Fibroblast of mammary gland (primary cell): ENCODE measurements at places on chromosomes 12 and 14.

DNA sequence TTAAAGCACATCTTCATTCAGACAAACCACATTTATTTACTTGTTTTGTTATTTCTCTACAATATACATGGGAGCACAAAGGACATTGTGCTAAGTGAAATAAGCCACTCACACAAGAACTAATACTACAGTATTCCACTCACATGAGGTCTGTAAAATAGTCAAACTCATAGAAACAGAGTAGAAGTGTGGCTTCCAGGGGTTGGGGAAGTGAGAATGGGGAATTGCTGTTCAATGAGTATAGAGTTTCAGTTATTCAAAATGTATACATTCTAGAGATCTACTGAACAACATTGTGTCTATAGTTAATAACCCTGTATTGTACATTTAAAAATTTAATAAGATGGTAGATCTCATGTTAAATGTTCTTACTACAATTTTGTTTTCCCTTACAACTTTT, 88.8 kb downstream of the ATXN7L3B start:
- DNase-seq, result no peak

DNA sequence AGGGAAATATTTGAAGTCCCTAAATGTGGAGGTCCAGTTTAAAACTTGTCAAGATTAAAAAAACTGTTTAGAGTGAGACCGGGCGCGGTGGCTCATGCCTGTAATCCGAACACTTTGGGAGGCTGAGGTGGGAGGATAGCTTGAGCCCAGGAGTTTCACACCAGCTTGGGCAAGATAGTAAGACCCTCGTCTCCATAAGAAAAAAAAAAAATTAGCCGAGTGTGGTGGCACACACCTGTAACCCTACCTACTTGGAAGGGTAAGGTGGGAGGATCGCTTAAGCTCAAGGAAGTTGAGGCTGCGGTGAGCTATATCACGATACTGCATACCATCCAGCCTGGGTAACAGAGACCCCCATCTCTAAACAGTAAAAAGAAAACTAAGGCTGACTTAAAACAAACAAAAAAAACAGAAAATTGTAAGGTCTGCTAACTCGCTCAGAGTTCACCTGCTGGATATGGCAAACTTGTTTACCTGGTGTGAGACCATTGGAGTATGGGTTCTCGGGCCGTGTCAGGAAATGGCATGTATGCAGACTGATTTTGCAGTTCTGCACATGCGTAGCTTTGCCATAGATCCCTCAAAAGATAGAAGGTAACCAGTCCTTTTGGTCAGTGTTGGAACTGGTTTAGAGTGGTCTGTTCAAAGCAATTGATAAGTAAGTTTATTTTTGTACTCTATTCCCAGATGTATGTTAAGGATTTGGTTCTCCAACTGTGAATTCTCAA, 2.1 kb downstream of the RNF10 start:
- no peak for DNase-seq

DNA sequence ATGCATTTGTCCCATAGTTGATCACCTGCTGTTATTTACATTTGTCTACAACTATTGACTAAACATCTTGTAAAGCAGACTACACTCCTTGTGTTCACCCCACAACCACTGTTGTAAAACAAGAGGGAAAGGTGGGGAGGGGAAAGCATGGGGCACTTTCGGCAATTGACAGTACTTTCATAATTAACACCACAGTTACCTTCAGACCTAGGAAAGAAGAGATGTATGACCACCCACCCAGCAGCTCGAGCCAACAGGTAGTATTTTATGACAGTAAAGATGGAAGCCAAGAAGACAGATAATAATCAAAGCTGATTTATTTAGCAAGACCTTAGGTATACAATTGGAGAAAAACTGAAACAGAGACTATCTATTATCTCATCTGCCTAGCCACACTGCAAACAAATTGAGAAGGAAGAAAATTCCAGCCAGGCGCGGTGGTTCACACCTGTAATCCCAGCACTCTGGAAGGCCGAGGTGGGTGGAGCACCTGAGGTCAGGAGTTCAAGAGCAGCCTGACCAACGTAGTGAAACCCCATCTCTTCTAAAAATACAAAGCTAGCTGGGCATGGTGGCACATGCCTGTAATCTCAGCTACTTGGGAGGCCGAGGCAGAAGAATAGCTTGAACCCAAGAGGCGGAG, 11.2 kb downstream of the HECTD4 start:
- DNase-seq, result no peak

GRCh38 chr14:72516936-72517700, 376.8 kb downstream of the DPF3 start:
- peak; percentile 89 for DNase-seq

GRCh38 chr14:81555051-81555450, 21.4 kb upstream of the SEL1L start:
- no peak for DNase-seq

DNA sequence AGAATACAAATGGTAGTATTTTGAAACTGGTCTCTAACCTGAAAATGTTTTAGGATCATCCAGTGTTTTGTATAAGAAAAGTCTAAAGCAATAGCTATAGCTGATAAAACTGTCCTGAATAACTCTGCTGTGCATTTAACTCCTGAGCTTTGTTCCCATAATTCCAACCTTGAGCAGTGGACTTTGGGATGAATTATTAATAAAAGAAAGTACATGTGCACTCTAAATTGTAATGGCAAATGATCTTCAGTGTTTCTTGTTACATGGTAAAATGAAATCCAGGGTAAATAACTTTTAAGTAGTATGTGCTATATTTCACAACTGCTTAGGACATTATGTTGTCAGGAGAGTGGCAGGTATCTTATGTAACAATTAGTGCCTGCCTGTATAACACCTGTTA, 345.6 kb downstream of the SLC16A7 start:
- no peak for DNase-seq

- DNase-seq, result no peak
These were observed 246.8 kb upstream of the DAAM1 start for GRCh38 chr14:58941629-58942028.

DNA sequence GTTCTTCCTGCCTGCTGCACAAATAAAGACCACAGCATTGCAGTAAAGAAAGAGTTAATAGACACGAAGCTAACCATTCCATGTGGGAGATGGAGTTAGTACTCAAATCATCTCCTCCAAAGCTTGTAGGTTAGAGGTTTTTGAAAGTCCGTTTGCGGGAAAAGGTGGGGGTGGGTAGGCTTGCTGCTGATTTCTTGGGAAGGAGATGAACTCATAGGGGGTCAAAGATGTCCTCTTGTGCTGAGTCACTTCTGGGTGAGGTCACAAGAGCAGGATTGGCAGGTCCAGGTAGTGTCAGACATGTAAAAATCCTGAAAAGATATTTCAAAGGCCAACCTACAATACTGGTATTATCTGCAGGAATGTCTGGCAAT, 66.4 kb downstream of the PTHLH start:
- peak; percentile 34 for DNase-seq

DNA sequence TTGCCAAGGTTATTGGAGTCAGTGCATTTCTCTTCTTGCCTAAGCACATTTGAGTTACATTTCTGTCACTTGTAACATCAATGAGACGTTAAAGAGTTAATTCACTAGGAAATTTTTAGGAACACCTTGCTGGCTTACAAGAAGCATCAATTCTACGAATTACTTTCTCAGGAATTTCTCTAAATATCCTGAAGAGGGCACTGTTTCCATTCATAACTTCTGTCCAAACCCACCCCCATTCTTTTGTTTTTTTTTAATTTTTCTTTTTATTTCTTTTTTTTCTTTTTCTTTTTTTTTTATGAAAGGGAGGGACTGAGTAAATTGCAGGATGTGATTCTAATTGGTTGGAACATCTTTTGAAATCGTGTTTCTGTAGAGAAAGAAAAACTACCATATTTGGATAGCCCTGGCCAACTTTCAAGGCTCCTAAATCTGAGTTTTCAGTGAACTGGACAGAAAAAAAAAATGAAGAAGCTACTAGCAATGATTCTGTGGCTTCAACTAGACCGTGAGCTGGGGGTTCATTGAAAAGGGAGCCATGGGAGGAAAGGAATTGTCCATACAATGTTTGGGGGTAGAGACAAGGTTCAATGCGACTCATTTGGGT, 285.3 kb downstream of the DAD1 start:
- DNase-seq, result peak; percentile 25

DNA sequence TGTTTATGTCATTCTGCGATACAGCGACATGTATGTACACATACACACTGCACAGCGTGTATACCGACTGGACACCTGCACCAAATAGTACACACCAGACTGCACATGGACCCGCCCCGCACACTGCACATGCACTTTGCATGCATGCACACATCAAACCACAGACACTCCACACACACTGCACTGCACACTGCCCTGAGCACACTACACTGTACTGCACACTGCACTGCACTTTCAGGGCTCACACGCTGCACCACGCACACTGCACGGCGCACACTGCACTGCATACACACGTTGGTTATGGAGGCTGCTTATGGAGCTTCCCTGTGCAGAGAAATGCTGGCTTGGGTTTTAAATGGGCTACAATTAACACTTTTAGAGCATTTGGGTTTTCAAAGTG, 1.6 kb downstream of the PAPLN start:
- DNase-seq, result no peak

GRCh38 chr12:58539295-58539694, 381.0 kb downstream of the LRIG3 start:
- DNase-seq, result no peak

DNA sequence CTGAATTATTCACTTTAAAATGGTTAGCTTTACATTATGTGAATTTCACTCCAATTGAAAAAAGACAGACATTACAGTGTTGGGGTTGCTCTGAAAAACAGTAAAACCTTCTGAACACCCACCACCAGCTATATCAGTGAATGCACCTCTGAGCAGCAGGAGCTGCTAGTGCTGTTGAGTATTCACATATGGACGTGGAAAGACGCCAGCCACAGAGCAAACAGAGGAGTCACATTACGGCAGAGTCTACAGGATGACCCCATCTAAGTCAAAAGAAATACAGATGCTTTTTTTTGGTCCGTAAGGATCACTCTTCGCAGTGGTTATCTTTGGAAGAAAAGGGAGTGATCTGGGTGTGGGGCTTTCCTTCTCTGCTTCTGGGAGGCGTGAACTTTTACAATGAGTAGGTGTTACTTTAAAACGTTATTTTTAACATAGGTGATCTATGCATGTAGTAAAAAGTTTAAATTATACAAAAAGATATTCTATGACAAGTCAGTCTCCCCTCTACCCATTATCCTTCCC, 4.5 kb downstream of the HVCN1 start:
- no peak for DNase-seq

DNA sequence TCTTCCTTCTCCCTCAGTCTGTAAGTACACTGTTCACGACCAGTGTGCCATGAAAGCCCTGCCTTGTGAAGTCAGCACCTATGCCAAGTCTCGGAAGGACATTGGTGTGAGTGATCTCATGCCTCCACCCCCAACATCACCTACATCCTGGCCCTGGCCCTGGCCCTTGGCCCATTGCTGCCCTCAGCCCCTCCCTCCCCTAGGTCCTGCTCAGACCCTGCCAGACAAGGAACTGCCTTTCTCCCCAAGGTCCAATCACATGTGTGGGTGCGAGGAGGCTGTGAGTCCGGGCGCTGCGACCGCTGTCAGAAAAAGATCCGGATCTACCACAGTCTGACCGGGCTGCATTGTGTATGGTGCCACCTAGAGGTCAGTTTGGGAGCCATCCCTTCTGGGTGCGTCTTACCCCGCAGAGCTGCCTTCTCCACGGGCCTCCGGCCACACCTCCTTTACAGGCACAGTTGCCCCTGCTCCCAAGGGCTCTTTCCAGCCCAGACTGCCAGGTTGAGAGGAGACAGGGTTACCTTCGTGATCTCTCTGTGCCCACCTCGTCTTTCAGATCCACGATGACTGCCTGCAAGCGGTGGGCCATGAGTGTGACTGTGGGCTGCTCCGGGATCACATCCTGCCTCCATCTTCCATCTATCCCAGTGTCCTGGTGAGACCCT, 9.2 kb downstream of the DGKA start:
- peak; percentile 86 for DNase-seq

- peak; percentile 41 for DNase-seq
These were observed 67.2 kb downstream of the GLT1D1 start for GRCh38 chr12:128920468-128920867.

DNA sequence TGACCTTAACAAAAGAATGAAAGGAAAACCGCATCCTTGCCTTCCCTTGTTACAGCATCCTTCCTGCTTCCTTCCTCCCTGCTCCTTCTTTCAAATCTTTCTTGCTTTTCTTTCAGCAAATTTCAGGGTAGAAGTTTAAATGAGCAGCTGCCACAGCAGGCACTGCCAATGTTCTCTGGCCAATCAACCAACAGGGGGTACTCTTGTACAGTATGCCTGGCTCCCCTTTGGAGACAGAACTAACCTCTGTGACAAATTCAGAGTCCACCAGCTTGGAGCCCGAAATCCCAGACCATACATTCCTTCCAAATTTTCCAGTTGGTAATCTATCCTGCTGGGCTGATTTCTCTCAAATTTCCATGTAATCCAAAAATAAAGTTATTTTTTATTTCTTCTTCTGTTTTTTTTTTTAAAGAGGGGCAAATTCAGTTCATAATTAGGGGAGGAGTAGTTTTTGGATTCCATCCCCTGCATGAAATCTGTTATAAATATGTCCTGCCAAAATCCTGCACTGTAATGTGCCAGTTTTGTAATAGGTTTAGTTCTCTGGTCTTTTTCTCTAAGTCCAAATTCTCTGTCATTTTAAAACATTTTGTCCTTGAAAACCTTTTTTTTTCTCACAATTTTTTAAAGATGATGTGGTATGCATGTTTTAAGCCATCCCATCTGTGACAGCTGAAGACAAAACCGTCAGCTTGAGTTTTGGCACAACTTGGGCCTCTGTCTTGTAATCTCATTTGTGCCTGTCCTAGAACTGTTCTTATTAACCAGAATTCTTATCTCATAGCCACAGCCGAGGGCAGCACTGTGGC, 610.0 kb upstream of the LMO3 start:
- DNase-seq, result no peak

- DNase-seq, result no peak
These were observed 4.8 kb downstream of the NEUROD4 start for GRCh38 chr12:55024575-55024974.

- no peak for DNase-seq
These were observed 531.6 kb downstream of the VRK1 start for GRCh38 chr14:97328743-97329142.

DNA sequence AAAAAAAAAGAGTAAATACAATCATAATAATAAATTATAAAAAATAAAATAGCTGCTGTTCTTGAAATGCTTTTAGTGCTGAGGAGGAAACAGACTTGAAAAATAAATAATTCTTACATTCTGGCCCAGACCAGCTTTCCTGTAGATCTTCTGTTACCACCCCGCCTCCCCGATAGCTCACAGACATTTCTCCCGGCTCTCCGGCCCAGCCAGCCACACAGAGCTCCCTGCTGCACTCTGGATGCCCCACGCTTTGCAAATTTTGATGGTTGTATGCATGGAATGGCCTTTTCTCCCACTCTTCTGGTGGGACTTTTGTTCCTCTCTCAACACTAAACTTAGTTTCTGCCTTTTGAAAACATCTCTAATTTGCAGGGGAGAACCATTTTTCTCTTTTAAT, 249.3 kb downstream of the ATP23 start:
- no peak for DNase-seq

GRCh38 chr12:13097491-13098011, 5.9 kb downstream of the GSG1 start:
- DNase-seq, result peak; percentile 36

- no peak for DNase-seq
These were observed 693.9 kb downstream of the MED13L start for GRCh38 chr12:115583591-115583990.
